Activated T-cell treated with anti-CD3 and anti-CD28 coated beads, Interleukin-2, amount 50 U/mL, for 4 hours (primary cell): ENCODE measurements at places on chromosomes 4 and X. TPM values are rescaled to one million over a fixed set of nuclear protein-coding genes. Genes with fewer than 3 reads are reported as not detected.

GRCh38 chr4:56906489-56907393 is 959 bp upstream of the REST start:
- DNase-seq, result no peak

GRCh38 chr4:170079981-170080380 is 9.8 kb downstream of the AADAT start:
- no peak for DNase-seq

DNA sequence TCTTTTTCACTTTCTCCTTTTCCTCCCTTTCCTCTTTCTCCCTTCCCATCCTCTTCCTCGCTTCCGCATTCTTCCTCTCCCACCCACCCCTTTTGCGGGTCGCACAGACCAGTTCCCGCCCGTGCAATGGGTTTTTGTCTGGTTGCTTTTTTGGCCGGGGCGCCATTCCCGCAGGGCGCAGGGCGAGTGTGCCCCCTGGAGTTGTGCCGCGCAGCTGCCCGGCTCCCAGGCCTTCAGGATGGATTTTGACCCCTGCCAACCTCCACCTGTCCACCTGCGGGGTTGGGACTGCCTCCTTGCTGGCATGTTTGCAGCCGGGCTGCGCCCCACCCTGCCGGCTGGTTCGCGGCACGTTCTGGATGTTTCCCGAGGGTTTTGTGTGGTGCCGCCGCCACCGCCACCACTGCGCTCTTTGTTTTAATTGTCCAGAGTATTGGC is 578 bp upstream of the SEL1L3 start:
- no peak for DNase-seq

The FSTL5 gene
- total RNA-seq, result not detected
